ENCODE measurements at places on chromosomes 2 and 18.
A peak's percentile ranks its signal among the peaks of the same experiment; 100 is the strongest.

DNA sequence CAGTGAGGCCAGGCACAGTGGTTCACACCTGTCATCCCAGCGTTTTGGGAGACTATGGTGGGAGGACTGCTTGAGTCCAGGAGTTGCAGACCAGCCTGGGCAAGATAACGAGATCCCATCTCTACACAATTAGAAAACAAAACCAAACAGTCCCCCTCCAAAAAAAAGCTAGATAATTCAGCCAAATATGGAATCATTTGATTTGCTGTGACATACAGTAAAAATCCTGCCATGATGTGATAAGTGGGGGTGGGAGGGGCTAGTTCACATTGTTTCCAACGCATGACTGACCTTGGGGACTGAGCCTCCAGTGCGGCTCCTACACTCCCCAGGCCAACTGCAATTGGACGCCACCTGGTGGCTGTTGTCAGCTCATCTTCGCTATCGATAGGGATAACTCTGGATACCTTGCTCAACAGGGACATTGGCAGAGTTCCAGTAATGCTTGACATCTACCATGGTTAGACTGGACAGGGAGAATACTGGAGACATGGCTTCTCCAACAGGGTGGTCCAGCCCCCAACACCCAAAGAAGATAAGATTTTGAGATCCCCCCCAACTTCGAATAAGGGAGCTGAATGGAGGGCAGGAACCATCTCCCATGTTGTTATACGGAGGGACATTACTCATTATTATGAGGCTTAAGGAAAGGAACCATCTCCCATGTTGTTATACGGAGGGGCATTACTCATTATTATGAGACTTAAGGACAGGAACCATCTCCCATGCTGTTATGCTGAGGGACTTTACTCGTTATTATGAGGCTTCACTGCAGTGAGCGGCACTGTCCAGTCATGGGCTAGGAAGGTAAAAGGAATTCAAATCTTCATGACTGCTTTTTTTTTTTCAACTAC is 135.9 kb downstream of the TGIF1 start:
- peak; percentile 79 for DNase-seq

DNA sequence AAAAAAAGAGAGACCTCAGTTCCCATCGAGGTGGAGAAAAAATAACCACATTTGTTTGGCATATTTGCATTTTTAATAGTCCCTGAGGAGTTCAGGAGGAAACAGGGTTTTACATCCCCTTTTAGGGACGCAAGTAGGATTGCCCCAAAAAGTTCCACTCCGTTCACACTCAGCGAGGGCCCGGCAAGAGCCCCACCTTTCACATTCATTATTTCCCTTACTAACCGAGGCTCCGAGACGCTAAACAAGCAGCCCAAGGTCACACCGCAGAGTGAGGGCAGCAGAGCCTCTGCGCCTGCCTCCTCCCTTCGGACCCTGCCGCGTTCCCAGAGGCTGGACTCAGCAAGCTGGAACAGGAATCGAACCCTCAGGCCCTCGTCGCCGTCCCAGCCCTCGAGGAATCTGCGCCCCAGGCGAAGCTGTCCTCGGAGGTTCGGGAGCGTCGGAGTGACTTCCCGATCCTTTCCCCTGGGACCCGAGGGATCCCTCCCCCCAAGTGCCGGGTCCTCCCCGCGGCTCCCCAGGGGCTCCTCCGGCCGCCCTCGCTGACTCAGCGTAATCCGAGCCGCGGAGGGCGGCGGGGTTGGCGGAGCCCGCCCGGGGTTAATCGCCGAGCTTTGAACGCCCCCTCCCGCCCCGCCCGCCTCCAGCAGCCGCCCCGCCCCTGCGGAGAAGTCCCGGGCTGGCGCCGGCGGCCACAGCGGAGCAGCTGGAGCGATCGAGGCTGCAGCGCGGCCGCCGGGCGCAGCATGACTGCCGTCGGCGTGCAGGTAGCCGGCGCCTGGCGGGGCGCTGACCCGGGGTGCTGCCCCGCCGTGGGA is at the start of gene TMEM37:
Gene TMEM37, plus strand, starts transcription at position 700 of the 821 bp plus-strand sequence. Its CDS starts 50 bp downstream, at position 750.
- DNase-seq, result peak; percentile 58

- DNase-seq, result no peak
Observed at GRCh38 chr2:228590681-228591080, 409.2 kb upstream of the SPHKAP start.

DNA sequence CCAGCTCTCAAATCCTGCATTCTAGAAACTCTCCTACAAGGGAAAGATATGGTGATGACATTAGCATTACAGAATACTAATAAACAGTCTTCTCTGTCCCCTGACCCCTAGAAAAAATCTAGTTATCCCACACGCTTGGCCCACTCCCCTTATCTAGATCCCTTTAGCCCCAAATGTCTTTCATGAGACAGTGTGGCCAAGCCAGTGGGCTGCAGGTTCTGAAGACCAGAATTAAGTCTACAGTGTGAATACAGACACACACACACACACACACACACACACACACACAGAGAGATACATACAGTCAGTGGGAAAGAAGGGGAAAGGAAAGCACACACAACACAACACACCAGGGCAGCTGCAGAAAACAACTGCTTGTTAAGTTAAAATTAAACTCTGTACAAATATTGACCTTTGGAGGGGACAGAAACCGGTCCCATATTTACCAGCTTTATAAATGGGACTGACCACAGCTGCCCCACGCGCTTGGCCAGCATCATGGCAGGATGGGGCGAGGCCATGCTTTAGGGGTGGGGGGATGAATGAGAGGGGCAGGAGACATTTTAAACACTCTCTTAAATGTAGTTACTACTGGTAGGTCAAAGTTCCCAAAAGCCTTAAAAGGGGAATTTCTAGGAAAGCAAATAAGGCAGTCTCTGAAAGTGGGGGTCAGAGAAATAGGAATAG is 49.1 kb downstream of the NHEJ1 start:
- DNase-seq, result no peak

DNA sequence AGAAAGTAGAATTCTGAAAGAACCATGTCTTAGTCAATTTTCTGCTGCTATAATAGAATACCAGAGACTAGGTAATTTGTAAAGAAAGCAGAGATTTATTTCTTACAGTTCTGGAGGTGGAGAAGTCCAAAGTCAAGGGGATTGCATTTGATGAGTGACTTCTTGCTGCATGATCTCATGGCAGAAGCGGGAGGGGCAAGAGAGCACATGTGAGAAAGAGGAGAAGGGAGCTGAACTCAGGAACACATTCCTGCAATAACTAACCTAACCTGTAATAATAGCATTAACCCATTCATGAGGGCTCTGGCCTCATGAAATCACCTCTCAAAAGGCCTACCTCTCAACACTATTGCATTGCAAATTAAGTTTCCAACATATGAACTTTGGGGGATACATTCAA is 797.5 kb upstream of the POU3F3 start:
- no peak for DNase-seq

- no peak for DNase-seq
Observed at GRCh38 chr2:167964650-167965413, 282.6 kb downstream of the STK39 start.

DNA sequence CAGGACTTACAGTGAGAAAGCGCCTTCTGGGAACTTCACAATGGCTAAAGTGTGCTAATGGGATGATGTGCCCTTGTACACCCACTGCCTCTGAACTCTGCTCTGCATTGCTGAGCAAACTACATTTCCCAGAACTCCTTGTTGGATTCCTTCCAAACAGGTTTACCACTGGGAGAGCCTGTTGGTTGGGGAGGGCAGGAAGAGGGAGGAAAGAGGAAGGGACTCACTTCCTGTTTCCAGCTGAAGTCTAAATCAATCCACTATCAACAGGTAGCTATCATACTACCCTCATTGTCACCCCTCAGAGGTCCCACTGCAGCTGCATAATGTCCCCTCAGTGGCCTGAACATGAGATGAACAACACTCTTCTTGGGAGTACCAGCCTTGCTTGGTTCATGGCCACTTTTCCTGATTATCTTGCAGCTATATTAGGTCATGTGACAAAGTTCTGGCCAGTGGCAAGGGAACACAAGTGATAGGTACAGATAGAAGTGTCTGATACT is 109.7 kb downstream of the MSH2 start:
- no peak for DNase-seq

DNA sequence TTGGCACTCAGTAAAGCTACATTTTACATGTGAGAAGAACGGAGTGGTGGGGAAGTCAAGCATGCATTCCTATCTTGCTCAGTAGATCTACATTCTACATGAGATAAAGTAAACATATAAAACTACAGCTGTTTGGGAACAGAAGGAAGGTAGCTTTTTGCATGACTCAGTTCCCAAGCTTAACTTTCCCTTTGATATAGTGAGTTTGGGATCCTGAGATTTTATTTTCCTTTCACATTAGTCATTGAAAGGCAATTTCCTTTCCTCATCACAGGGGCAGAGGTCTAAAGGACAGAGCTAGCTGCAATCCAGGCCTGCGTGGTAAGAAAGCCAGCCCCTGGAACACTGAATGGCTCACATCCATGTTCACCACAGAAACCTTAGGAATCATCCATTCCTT is 257.2 kb downstream of the SRBD1 start:
- DNase-seq, result no peak

GRCh38 chr2:29663268-29663667 is 258.1 kb downstream of the ALK start:
- DNase-seq, result no peak

DNA sequence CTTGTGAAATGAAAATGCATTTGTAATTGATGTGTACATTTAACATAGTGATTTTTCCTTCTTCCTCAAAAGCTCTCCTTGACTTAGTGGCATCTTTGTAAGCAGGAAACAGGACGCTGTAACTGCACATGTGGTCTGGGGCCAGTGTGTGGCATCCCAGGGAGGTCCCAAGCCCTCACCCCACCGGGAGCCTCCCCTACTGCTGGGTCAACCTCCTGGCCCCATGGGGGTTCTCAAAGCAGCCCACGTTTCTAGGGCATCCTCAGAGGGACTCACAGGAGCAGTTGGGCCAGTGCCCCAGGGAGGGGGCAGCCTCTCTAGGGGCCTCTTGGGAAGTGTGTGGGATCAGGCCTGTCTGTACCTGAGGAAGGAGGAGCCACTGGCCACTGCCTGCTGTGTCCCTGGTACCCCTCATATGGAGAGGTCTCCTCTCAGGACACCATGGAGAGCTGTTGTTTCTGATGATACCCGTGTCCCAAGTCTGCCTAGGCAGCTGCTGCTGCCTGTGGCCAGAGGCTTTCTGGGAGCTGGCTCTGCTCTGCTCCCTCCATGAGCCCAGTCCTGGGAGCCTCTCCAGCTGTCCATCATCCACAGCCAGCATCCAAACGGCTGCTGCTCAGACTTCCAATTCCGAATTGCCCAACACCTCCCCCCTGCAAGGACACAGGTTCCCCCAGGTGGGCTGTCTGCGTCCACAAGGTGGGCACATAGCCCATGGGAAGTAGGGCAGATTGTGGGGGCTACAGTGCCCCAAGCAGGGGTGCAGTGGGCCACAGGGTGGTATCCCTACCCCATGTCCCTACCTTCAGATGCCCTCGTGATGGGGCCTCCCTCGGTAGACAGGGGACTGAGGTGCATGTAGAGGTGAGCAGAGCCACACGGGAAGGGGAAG is 13.4 kb downstream of the ARHGEF4 start:
- DNase-seq, result no peak

- no peak for DNase-seq
Observed at GRCh38 chr2:60746318-60746717, 9.8 kb upstream of the PAPOLG start.

- no peak for DNase-seq
Observed at GRCh38 chr18:3689091-3689490, 239.1 kb downstream of the TGIF1 start.

GRCh38 chr18:50806208-50806616 is 13.6 kb downstream of the MRO start:
- DNase-seq, result no peak

DNA sequence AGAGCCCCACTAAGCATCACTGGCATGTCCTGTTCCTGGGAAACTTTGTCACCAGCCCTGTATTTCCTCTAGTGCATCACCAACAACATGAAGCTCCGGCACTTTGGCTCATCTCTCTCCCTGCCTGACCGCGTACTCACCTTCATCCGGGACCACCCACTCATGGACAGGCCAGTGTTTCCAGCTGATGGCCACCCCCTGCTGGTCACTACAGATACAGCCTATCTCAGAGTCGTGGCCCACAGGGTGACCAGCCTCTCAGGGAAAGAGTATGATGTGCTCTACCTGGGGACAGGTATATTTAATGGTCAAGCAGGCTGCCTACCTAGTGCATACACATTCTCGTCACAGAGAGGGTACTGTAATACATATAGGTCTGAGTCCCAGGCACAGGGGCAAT is 21.0 kb downstream of the SEMA4F start:
- DNase-seq, result no peak

- DNase-seq, result no peak
Observed at GRCh38 chr2:120260736-120261135, 8.1 kb downstream of the RALB start.

GRCh38 chr18:39360072-39360471 is 1794.5 kb upstream of the CELF4 start:
- no peak for DNase-seq

DNA sequence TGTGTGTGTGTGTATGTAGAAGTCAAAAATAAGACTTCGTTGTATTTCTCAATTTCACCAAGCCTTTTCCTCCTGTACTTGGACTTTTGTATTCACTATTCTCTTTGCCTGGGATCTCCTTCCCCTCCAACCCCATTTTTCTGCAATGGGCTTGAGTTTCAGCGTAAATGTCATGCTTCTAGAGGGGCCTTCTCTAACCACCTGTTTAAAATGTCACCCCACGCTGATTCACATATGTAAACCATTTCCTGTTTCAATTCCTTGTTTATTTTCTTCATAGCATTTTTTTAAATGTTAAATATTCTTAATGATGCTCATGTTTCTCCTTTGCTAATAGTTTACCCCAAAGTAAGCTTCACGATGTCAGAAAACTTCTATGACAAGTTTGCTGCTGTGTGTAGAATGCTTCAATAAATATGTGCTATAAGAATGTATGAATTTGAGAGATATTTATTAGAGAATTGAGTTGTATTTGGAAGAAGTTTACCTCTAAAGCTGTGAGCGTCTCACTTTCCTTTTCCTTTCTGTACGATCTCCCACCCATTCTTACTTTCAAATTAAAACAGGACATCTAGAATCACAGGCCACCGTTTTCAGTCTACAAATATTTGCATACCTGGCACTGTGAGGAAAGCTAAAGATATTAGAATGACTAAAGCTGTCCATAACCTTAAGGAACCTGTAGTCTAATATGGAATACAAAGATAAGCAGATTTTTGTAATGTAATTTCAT is 762.4 kb downstream of the LRRTM4 start:
- no peak for DNase-seq

DNA sequence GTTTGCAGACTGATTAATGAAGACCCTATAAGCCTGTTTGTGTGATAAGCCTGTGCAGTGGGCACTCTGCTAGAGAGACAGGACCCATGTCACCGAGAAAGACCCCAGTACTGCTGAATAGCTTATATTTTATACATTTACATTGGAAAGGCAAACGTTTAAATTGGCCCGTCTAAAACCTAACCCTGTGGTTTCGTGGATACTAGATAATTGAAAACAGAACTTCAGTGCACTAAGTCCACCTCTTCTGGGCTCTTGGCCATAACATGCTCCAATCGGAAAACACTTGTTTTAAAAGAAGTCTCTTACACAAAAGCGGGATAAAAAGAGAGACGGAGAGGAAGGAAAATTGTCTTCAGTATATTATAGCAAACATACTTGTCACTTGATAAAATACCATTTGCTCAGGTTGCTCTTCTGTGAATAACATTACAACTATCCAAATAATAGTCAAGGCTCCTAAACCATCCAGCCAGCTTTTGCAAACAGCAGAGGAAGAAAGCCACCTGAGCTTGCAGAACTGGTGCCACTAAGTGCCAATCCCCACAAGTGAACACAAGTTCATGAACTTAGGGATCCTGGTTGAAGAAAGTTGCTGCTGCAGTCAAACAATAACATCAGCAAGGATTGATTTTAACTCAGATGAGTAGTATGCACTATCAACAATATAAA is 218.4 kb upstream of the FN1 start:
- no peak for DNase-seq
